ENCODE measurements at places on chromosomes 3 and 15. TPM values are rescaled to one million over a fixed set of nuclear protein-coding genes. Genes with fewer than 3 reads are reported as not detected.

GRCh38 chr3:10672422-10672821 lies 143.6 kb upstream of the SLC6A11 start:
- DNase-seq: no peak

DNA sequence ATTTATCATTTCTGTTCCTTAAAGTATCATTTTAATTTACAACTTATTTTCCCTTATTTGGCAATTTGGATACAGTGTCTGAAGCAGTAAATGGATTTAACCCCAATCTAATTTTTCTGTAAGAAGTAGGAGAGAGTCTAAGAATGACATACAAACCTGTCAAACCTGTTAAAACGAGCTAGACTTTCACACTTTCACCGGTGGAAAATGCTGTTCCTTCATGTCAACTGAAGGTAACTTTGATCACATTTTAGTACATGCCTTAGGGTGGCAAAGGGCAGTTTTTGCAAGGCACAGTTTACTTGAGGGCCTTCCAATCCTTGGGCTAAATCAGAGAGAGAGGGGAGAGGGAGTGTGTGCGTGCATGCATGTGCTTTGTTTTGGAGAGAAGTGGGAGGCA lies 221.4 kb downstream of the THSD4 start:
- DNase-seq: no peak

- no peak for DNase-seq
Measured at GRCh38 chr3:168250415-168250861, 154.7 kb upstream of the GOLIM4 start.

DNA sequence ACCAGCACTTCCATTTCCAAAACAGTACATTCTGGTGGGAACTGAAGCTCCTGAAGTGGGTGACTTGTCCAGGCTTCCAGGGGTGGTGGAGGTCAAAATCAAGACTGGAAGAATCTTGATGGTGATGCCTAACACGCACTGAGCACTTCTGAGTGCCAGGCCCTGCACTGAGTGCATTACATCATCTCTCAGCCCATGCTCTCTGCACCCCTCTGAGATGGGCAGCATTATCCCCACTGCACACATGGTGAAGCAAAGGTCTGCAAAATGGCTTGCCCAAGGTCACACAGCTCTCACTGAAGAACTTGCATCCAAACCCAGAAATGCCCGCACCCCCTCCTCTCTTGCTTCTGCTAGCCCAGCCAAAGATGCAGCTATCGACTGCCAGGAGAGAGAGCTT lies 36.9 kb downstream of the NTRK3 start:
- no peak for DNase-seq

DNA sequence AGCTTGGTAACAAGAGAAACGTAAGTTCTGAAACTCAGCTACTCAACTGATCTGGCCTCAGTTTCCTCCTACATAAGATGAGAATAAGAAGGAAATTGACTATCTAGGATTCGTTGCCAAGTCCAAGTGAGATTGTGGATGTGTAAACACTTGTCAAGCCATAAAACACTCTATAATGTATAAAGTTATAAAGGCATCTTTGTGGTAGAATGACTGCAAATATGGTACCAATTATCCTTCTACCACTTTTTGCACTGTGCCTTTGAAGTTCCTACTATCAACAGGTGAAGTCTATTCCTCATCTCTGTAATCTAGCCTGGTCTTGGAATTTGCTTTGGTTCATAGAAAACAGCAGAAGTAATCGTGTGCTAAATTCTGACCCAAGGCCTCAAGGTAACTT lies 138.2 kb downstream of the GADL1 start:
- no peak for DNase-seq

DNA sequence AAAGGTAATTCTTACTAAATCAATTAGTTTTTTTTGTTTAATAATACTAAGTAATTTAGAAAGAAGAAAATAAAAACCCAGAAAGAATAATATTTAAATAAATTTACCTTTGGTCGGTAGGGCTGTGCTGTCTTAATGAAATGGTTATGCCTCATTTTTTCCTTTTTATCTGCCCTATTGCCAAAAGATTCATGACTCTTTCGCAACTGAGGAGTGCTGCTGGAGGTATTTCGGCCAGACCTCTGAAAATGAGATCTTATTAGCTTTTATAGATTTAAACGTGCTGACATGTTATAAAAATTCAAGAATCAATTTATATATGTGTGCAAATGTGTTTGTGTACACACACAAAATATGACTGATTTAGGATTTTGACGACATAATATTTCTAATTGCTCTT lies 67.1 kb upstream of the USP50 start:
- DNase-seq: no peak

DNA sequence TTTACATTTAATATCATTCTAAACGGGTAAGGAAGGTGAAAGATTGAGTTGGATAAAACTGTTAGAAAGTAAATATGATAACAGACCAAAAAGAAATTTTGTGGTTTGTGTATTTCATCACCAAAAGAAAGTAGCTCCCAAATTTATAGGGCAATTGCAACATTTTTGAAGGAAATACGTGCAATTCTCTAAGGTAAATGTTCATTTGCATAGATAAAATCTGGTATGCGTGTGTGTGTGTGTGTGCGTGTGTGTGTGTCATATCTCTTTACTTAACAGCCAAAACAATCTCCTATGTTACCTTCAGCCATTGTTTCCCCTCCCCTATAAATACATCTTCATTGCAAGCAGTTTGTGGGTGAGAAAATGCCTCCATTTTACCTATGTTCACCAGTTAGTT lies 208.4 kb downstream of the TNIK start:
- no peak for DNase-seq

DNA sequence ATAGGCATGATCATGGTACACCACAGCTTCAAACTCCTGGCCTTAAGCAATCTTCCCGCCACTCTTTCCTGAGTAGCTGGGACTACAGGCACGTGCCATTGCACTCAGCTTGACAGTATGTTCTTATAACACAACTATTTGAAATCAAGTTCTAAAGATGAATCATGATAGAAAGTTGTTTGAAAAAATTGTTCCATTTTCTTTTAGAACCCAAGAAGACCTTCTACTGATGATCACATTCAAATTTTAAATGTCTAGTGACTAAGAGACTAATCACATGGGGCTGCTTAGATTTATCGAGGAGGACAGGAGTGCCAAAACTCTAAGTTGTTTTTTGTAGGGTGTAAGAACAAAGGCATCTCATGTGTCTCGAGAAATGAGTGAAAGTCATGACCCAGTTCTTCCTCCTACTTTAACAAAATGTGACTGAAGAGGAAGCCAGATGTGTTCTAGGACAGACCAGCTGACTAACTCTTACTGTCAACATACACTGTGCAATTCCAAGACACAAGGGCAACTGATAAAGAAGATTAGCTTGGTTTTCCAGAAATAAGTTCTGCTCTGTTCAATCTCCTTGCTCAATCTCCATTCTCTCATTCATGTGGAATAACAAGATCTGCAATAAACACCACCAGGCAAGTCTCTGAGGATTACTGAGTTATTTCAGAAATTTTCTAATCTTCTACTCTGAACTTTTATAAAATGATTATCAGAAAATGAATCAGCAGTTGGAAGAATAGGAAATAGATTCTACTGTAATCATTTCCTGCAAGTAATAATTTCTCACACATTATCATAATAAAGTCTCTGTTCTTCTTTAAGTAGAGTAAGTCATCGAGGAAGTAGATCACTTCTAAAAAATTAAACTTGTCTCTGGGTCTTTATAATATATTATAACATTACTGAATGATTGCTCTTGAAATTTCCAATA lies 122.6 kb upstream of the CCNL1 start:
- DNase-seq: no peak

The ESYT3 gene
- 2.3 TPM for total RNA-seq

The CDHR4 gene
- 0.36 TPM for total RNA-seq

The ZNF620 gene
- 1.6 TPM for total RNA-seq

The CLRN1 gene
- total RNA-seq: not detected

Data from omental fat pad (tissue), 4 donors.